ENCODE measurements at places on chromosomes 16 and 17. TPM values are rescaled to one million over a fixed set of nuclear protein-coding genes. Genes with fewer than 3 reads are reported as not detected.

DNA sequence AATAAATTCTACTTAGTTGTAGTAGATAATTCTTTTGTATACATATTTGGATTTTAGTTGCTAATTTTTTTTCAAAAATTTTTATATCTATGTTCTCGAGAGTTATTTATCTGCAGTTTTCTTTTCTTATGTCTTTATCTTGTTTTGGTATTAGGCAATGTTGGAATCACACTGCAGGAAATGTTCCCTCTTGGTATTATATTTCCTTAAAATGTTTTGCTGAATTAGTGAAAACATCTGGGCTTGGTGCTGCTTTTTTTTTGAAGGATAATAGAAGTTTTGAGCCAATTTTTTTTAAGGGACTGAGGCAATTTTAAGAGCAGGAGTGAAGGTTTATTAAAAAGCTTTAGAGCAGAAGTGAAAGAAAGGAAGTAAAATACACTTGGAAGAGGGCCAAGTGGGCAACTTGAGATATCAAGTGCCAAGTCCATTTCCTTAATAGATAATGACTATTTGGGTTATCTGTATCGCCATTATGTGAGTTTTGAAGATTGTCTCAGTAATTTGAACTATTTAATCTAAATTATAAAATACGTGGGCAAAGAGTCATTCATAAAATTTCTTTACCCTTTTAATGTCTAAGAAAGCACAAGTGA, 1390.1 kb upstream of the CDH8 start:
- no peak for DNase-seq

TMEM235 gene
- polyA plus RNA-seq = 0.50 TPM

DNA sequence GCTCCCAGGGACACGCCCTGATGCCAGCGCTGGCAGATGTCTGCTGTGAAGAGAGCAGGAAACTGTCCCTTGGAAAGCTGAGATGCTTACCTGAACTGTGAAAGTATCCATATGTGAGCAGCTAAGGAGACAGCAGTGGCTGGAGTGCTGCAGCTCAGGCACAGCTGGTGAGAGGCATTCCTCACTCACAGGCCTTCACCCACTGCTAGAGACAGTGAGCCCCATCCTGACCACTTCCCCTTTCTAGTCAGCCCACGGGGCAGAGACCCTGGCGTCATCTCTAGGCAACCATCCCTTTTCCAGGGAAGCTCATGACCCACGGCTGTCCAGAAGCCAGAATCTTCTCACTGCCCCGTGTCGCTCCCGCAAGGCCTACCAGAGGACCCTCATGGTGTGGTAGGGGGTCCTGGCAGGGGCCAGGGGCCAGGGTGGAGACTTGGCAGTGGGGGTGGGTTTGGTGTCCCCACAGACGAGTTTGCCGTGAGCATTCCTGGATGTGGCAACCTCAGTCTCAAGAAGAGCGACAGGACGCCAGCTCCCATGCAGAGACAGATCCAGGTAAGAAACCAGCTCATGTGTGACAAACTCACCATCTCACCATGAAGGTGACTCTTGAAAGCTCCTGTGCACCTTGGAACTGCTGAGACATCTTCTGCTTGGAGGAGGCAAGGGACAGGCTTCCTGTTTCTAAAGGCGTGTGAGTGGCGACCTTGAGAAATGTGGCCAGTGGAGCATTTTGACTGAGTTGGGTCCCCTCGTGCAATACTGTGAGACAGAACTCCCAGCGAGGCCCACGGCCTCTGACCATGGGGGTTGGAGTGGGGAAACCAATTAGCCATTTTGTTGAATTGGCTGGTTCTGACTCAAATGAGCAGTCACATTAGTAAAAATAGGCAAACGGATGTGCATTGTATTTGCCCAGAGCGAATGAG, at the start of gene SCIMP:
Gene SCIMP (minus strand): TSS at position 216 of the 932 bp plus-strand sequence. CDS start 105 bp downstream, at position 111.
- no peak for DNase-seq

AGRP gene
- 0.87 TPM for polyA plus RNA-seq

SPNS3 gene
- 11.5 TPM for polyA plus RNA-seq

TBX4 gene
- polyA plus RNA-seq = 0.11 TPM

- no peak for DNase-seq
Measured at GRCh38 chr17:49382556-49382955, 20.5 kb upstream of the ZNF652 start.

TPSD1 gene
- 1.1 TPM for polyA plus RNA-seq

GRCh38 chr16:64455275-64455674, 666.6 kb downstream of the CDH11 start:
- DNase-seq = no peak

- no peak for DNase-seq
Measured at GRCh38 chr17:12812877-12813276, 23.6 kb downstream of the ARHGAP44 start.

FBXW10 gene
- 0.50 TPM for polyA plus RNA-seq
